ENCODE measurements at places on chromosomes 5 and 9. TPM values are rescaled to one million over a fixed set of nuclear protein-coding genes. Genes with fewer than 3 reads are reported as not detected.

- peak; percentile 67 for DNase-seq
These were observed 1.0 kb downstream of the SMIM3 start for GRCh38 chr5:150779397-150780186.

TICAM2 gene
- total RNA-seq = 6.3 TPM

CHSY3 gene
- total RNA-seq = not detected

- DNase-seq = no peak
These were observed 617 bp upstream of the PTPRD start for GRCh38 chr9:10613419-10613818.

C8G gene
- total RNA-seq = not detected

FYB1 gene
- total RNA-seq = not detected

Data from MG63 (cell line).